ENCODE measurements at places on chromosomes 5 and 9.

DNA sequence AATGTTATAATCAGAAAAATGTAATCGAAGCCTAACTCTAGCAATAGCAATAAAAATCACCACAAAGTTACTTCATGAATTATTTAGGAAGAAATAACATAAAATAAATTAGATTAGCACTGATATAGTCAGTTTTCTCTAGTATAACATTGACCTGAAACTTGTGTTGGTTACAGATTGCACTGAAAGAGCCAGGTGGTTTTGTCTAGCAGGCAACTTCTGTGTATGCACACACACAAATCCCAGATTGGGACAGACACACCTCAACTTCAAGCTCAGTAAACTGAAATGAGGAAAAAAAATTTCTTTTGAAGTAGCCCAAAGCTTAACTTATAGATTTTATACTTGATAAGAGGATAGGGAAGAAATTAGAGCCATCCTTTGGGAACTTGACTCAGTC is 129.3 kb downstream of the EFNA5 start:
- no peak for DNase-seq

- no peak for DNase-seq
Measured at GRCh38 chr5:91022518-91022917, 360.6 kb downstream of the ARRDC3 start.

DNA sequence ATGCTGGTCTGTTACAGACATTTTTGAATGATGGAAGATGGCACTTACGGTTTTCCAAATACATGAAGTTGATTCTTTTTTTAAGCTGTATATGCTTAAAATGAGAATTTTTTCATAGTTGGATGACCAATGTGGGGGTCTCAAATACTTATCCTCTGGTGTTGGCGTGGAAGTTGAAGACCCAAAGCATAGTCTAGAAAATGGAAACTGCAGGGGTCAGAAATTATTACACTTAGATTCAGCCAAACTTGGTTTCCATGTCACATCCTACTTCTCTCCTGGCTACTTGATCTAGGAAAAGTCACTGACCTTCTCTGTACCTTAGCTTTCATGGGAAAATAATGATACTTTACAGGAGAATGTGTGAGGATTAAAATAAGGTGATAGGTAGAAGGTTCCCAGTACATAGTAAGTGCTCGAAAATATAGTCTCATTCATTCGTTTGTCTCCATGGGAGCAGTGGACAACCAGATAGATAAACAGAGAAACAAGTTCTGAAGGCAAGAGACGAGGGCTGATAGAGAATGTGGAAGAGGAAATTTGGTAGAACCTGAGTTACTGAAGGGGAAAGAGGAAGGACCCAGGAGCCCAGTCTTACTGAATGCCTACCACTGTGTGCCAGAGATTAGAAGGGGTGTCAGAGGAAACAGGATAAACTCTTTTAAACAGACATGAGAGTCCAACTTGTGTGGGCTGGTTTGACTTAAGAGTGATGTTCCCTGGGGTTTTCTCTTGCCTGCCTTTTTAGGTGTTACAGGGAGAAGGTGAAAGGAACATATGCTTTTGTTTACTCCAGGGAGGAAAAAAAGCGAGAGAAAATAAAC is 560.3 kb upstream of the KLF4 start:
- no peak for DNase-seq

DNA sequence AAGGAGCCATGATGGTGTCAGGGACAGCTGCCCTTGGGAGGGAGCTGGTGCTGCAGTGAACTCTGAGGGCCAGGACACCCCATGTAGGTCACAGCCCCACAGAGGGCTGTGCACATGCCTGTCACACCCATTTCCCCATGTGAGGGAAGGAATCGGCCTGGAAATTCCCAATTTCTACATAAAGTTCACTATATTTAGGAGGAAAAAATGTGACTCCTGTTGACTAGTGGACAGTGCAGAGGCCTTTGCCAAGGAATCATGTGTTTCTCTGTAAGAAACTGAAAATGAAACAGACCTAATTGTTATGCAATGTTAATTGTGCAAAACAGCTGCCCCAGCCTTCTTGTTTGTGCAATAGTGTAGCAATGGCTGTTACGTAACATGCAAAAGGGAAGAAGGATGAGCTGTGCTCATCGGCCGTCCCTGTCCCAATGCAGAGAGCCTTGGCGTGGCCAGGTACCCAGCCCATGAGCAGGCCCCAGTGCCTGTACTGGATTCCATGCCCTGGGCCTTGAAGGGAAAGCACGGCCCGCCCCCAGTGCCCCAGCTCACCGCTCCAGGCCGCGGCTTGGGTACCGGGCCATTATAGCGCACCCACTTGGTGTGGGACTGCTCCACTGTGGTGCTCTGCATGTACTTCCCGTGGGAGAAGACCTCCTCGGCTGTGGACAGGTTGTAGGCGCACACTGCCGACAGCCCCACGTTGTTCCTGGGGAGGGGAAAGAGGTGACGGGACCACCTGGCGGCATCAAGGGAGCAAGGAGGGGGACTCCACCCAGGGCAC is 70.0 kb downstream of the SECISBP2 start:
- no peak for DNase-seq

DNA sequence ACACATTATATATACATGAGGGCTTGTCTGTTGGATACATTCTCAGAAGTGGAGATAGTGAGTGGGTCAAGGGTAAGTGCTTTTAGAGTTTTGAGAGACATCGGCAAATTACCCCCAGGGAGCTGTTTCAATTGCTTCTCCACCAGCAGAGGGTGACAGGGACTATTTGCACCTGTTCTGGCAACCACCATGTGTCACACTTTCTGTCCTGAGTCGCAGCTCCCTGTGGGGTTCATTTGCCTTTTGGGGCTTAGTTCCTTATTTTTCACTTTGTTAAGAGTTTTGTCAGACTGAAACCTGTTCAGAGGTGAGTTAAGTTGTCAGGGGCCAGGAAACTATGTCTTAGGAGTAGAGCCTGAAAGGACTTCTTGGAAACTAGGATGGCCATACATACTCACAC is 20.1 kb upstream of the SLC36A1 start:
- DNase-seq: no peak
